ENCODE measurements at places on chromosomes 1 and 21. TPM values are rescaled to one million over a fixed set of nuclear protein-coding genes. Genes with fewer than 3 reads are reported as not detected.

DNA sequence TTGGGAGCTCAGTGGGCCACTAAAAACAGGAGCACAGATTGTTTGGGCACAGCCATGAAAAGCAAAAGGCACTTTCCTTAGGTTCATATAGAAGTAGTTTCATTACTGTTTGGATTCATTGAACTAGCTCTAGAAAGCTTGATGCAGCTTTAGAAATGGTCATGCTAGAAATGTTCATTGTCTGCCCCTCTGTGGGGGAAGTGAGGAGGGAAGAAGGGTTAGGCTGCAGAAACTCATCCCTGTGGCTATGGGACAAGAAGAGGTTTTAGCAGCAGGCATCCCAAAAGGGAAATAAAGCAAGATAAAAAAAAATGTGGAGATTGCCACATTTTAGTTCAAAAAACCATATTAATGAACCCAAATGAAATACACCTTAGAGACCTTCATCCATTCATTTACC is 359.6 kb upstream of the PTBP2 start:
- DNase-seq: no peak

- no peak for DNase-seq
Observed at GRCh38 chr1:41648230-41648629, 163.7 kb upstream of the EDN2 start.

- no peak for DNase-seq
Observed at GRCh38 chr1:17586172-17586964, 46.9 kb downstream of the ARHGEF10L start.

- no peak for DNase-seq
Observed at GRCh38 chr1:4133297-4133938, 233.3 kb upstream of the C1orf174 start.

Gene HFM1
- not detected for total RNA-seq

DNA sequence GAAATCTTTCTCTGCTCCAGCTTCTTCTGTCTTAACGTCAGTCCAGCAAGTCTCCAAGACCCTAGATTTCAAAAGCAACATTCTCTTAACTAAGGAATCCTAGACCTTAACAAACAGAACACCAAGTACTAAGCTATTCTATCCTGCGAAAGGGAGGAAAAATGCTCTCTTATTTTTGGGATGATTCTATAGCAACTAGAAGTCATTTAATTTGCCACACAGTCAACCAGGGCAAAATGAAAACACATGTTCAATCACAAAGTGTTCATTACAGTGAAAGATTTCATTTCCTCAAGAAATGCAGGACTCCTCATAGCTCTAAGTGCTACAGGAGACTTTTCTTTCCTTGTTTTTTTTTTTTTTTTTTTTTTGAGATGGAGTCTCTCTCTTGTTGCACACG is 36.2 kb upstream of the DOCK7 start:
- DNase-seq: no peak

Gene CHD5
- 0.23 TPM for total RNA-seq

Gene RASSF5
- total RNA-seq: 177 TPM

- DNase-seq: no peak
Observed at GRCh38 chr1:23577056-23578004, 18.0 kb upstream of the ID3 start.

GRCh38 chr21:40179166-40179565 is 311.9 kb downstream of the PCP4 start:
- DNase-seq: no peak

DNA sequence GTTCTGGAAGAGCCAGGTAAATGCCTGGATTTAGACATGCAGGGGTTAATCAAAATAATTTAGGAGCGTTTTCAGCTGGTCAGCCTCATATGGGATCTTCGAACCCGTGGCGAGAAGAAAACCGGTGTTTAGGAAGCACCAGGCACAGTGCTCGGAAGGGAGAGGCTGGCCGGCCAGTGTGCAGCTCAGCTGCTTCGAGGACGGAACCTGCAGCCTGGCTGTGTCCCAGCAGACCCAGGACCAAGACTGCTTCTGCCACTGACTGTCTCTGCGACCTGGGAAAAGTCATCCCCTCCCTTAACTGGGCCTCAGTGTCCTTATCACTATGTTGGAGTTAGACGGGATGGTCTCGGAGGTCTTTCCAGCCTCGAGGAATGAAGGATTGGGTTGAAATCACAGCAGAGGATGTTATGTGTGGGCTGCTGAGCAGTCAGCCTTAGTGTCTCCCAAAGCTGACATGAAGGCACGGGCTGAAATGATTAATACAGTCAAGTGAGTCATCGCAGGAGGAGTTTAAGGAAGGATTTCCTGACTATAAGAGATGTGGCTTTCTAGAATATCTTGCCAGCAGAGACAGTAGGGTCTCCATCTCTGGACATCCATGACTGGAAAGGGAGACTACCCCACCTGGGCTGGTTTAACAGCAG is 20.8 kb downstream of the PPFIA4 start:
- DNase-seq: no peak

Gene CD164L2
- not detected for total RNA-seq

- DNase-seq: peak; percentile 45
Observed at GRCh38 chr1:41241749-41242341, at the start of gene SCMH1. Gene SCMH1 (minus strand): TSS chr1:41242306. CDS start chr1:41186133, 56,173 bp downstream.

GRCh38 chr1:176144526-176144925 is 62.6 kb downstream of the COP1 start:
- DNase-seq: no peak

Gene KIF26B
- total RNA-seq: 0.05 TPM

GRCh38 chr1:185972096-185972850 is 238.1 kb downstream of the HMCN1 start:
- no peak for DNase-seq

DNA sequence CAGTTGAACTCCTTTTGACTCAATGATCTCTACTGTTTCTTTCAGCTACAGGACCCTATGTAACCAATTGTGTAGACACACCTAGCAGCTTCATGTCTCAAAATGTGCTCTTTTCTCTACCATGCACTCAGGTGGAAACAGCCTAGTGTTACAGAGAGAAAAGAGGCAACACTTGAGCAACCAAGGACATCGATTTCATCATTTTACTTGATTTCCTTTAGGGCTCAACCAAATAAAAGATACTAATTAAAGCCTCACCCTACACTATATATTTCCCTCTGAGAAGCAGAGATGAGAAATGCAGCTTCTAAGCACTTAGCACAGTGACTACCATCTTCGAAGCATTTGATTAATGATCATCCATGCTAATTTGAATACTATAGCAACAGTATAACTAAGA is 55.1 kb downstream of the PTGER3 start:
- no peak for DNase-seq

- no peak for DNase-seq
Observed at GRCh38 chr1:201350884-201351283, 26.6 kb downstream of the TNNT2 start.

DNA sequence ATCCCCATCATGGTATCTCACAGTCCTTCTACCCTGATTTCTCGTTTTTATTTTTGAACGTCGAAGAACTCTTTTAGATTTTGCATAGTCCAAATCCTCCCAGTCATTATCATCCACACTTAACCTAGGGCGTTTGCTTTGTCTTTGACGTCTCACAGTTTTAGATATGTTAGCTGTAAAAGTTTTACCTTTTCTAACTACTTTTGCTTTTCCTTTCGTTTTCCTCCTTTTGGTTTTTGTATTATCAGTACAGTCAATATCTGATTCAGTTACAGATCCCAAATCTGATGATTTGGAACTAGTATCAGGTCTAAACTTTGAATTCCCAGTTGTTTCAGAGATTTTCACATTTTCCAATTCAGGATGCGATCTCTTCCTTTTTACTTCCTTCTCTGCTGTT is 13.1 kb upstream of the PSMG1 start:
- DNase-seq: no peak

Gene LRRC39
- 1.3 TPM for total RNA-seq

Gene BCL2L15
- 3.6 TPM for total RNA-seq

Gene CCDC28B
- total RNA-seq: 9.0 TPM

- DNase-seq: no peak
Observed at GRCh38 chr1:18482721-18483425, 2.1 kb downstream of the KLHDC7A start.

- no peak for DNase-seq
Observed at GRCh38 chr1:215636258-215636965, 69.3 kb downstream of the KCTD3 start.

GRCh38 chr1:175073061-175073460 is 5.4 kb downstream of the TNN start:
- no peak for DNase-seq

Gene SLC1A7
- total RNA-seq: 0.14 TPM

Gene UMODL1
- 0.99 TPM for total RNA-seq

Gene AMPD1
- not detected for total RNA-seq

DNA sequence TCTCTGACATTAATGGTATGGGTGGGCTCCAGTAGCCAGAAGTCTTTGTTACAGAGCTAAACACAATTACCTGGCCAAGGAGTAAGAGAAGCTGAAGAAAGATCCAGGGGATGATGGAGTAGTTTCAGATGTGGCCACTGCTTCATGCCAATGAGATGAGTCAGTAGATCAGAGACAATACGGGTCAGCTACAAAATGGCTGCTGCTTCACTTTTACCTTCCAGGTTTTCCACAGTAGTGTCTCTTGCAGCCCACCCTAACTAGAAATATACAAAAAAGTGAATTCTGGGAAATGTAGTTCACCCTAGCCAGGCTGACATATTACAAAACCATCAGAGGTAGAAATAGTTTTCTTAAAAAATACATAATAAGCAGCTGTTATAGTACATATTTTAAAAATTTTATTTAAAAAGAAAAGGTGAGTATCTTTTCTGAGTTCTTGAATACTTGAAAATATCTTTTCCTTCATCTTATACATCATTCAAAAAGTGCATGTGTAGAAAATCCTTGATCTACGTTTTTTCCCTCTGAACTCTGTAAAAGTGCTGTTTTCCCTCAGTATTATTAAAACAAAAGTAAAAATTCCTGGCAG is 36.1 kb downstream of the LRIF1 start:
- no peak for DNase-seq

GRCh38 chr1:34973326-34973725 is 11.8 kb downstream of the TMEM35B start:
- no peak for DNase-seq

Gene IL20
- not detected for total RNA-seq

- no peak for DNase-seq
Observed at GRCh38 chr1:87208931-87209330, 119.7 kb upstream of the LMO4 start.

Gene COQ8A
- 65.0 TPM for total RNA-seq

Measured in T-cell (primary cell).